ENCODE measurements at places on chromosomes 2 and 18.
A peak's percentile ranks its signal among the peaks of the same experiment; 100 is the strongest.

- no peak for DNase-seq
Observed at GRCh38 chr18:48042431-48042830, 112.0 kb upstream of the SMAD2 start.

DNA sequence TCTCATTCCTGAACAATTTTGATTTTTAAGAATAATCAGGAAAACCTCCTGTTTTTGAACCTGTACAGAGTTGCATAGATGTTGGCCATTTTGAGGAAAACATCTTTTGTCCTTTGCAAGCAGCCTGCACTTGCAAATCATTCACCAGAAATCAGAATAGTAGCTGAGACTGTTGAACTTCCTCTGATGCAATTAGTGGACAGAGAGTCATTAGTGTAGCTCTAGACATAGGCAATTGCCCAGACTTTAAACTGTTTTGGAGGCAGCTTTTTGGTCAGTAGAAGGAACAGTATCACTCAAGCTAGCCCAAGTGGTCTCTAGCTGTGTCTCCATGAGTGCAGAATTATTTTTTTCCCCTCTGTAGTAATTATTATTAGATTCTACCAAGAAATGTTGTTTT lies 326.1 kb downstream of the PIK3C3 start:
- no peak for DNase-seq

GRCh38 chr2:236809716-236810115 lies 240.1 kb downstream of the ACKR3 start:
- no peak for DNase-seq

DNA sequence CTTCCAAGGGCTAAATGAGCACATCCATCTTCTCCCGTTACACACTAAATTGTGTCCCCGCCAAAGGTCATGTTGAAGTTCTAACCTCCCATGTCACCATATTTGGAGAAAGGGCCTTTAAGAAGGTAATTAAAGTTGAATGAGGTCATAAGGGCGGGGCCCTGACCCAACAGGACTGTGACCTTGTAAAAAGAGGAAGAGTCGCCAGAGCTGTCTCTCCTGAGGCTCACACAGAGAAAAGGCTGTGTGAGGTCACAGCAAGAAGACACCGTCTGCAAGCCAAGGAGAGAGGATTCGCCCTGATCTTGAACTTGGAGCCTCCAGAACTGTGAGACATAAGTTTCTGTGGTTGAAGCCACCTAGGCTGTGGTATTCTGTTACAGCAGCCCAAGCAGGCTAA lies 24.1 kb downstream of the TRABD2A start:
- DNase-seq: no peak

GRCh38 chr2:56132138-56132537 lies 51.7 kb upstream of the CCDC85A start:
- DNase-seq: no peak

GRCh38 chr18:658001-658946 lies 821 bp downstream of the TYMS start:
- DNase-seq: no peak

DNA sequence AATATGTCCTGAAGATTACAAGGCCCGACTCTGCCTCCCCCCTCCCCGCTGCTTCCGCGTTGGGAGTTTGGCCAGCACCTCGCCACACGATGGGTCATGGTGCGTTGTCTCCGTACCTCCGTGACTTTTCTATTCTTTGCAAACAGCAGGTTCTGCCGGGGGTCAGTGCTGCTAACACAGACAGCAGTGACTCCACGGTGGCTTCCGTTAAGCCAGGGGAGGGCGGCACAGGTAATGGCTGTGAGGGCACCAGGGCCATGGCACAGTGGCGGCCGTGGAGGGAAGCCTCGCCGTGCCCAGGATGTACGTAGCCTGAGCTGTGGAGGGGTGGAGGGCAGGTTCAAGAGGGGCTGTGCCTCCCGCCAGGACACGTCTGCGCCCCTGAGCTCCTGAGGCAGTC lies 115.5 kb downstream of the NFATC1 start:
- DNase-seq: peak; percentile 2

DNA sequence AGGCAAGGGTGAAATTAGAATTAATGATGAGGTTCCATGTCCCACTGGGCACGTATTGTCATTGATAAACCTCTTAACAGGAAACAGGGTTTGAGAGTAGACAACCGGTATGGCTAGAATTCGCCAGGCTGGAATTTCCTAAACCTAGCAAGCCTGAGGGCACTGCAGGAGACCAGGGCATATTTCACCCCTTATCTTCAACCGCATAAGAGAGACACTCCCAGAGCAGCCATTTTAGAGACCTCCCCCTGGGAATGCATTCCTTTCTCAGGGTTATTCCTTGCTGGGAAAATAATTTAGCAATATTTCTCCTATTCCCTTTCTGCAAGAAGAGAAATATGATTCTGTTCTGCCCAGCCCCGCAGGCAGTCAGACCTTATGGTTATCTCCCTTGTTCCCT lies 334.6 kb upstream of the LYPD1 start:
- no peak for DNase-seq

DNA sequence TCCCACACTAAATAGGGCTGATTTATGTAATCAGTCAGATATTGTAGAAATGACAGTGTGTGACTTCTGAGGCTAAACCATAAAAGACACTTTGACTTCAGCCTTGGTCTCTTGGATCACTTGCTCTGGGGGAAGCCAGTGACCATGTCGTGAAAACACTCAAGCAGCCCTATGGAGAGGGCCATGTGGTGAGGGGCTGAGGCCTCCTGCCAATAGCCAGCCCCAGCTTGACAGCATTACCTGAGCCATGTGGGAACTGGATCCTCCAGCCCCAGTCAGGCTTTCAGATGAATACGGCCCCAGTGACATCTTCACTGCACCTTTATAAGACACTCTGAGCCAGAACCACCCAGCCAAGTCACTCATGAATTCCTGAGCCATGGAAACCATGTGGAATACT lies 20.8 kb downstream of the TNS1 start:
- DNase-seq: no peak

- DNase-seq: no peak
Observed at GRCh38 chr2:137367361-137367760, 596.9 kb upstream of the HNMT start.

- no peak for DNase-seq
Observed at GRCh38 chr2:197416268-197416667, 18.6 kb downstream of the SF3B1 start.

DNA sequence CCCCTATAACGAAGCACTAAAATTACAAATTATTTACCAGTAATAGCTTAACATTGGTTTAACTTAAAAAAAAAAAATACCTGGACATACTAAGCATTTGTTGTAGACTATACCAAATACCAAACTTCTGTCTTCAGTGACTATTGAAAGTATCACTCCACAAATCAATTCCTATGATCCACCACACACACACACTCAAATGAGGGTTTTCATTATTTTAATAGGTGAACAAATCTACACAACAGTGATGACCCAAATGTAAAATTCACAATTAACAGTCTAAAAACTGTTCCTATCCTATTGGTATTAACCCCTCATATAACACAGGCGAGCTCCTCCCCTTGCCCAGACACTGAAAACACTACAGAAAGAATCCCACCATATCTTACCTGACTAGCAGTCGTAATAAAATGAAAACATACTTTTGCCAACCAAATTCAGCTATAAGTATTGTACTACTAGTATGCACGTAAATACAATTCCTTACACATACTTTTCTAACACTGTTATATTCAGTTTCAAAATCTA lies 2.5 kb downstream of the SP3 start:
- no peak for DNase-seq

DNA sequence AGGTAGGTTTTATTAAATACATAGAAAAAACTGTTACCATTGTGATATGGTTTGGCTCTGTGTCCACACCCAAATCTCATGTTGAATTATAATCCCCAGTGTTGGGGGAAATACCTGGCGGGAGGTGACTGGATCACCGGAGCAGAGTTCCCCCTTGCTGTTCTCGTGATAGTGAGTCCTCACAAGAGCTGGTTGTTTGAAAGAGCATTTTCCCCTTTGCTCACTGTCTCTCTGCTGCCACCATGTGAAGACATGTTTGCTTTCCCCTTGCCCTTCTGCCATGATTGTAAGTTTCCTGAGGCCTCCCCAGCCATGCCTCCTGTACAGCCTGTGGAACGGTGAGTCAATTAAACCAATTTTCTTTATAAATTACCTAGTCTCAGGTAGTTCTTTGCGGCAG lies 352.7 kb upstream of the SLC39A10 start:
- no peak for DNase-seq

GRCh38 chr2:28209261-28209691 lies 183.4 kb upstream of the FOSL2 start:
- DNase-seq: no peak

- DNase-seq: no peak
Observed at GRCh38 chr2:164917296-164917903, 37.9 kb downstream of the SLC38A11 start.

DNA sequence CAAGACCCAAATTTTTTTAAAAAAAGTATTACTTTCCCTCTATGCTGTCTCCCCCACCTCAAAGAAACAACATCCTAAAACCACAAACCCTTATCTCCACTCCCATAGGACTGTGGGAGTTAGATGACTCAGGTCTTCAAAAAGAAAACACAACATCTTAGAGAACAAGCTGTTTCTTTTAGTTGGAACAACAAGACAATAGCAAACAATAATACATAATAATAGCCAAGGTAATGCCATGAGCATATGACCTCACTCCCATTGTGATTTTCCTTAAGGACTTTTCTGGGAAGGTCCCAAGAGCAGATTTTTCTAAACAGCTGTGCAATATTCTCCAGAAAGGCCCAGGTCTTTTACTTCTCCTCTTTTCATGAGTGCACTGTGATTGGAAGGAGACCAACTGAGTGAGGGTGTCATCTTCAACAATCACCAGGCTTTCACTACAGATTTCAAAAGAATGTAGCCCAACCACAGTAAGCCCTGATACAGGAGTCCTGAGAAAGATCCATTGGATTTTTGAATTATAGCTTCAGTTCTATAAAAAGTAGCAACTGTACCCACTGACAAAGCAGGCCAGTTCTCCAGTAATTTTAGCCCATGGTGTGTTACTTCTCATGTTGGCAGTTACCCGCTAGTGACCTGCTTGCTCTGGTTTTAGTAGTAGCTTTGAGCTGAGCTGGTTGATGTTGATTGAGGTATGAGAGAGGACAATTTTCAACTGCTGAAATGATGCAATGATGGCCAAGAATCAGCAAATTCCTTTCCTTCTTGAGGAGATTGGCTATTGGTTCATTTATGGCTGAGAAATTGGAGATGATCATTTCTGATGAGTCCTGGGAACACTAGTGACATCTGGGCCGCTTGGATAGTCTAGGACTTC lies 144.5 kb upstream of the TCF4 start:
- no peak for DNase-seq

- DNase-seq: no peak
Observed at GRCh38 chr18:13542520-13542847, 183.9 kb downstream of the FAM210A start.

GRCh38 chr2:36408198-36408703 lies 52.7 kb downstream of the CRIM1 start:
- DNase-seq: no peak

- DNase-seq: no peak
Observed at GRCh38 chr2:137237055-137237454, 471.7 kb downstream of the THSD7B start.

DNA sequence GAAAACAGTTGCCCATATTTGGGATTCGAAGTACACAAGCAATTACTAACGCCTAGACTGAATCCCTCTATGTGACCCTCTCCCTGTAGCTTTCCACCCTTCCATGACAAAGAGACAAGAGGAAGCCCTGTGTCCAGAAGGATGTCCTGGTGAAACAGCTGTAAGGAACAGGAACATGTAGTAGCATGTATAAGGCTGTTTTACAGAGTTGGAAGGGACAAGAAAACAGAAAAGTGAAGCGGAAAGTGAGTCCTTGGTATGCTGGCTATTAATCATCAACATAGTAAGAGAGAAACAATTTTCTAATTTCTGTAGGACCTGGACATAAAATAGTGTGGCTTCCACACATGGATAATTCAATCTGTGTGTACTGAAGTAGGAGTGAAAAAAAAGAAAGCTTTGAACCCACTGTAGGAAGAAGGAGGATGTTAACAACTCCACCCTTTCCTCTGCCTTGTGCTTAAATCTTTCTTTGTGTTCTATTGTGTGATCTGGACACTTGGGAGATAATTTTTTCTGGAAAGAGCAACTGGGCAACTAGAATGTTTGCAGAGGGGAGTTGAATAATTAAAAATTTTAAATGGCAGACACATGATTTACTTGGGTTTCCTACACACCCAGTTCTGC lies 162.3 kb upstream of the ZSWIM2 start:
- DNase-seq: no peak

- no peak for DNase-seq
Observed at GRCh38 chr2:47891369-47892337, 14.6 kb downstream of the FBXO11 start.

DNA sequence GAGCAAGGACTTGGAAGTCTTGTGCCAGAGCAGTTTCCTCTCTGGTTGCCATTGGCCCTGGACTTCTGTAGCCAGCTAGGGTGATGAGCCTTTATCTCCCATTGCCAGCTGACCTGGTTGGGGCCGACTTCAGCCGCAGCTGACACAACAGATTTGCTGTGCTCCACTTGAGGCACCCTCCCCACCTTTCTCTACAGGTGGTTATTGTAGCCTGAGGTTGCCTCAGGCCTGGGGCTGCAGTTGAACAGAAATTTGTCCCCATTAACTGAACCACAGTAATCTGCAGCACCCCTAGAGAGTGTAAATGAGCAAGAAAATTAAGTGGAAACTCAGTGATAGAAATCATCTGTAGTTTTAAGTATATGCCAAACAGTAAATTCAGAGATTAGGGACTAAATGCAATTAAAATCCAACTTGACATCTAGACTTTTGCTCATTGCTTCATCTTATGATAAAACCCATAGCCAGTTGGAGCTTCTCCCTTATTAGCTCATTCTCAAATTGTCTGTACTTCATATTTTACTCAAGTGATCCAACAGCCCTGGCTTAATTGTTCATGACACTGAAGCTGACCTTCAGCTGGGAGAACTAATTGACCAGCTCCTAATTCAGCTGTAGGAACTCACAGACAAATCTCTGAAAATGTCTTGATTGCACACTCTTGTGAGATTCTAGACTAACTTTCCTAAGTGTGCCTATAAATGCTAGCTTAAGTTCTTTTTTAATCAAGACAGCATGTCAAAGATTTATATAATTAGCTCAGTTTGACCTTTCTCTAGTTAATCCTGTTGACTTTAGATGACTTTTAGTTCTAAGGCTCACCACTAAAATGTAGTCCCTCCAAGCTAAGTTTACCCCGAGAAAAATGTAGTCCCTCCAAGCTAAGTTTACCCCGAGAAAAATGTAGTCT lies 48.9 kb downstream of the COPS8 start:
- no peak for DNase-seq

- no peak for DNase-seq
Observed at GRCh38 chr2:84493514-84493913, 22.8 kb upstream of the DNAH6 start.

- no peak for DNase-seq
Observed at GRCh38 chr2:167595839-167596471, 651.4 kb downstream of the STK39 start.

DNA sequence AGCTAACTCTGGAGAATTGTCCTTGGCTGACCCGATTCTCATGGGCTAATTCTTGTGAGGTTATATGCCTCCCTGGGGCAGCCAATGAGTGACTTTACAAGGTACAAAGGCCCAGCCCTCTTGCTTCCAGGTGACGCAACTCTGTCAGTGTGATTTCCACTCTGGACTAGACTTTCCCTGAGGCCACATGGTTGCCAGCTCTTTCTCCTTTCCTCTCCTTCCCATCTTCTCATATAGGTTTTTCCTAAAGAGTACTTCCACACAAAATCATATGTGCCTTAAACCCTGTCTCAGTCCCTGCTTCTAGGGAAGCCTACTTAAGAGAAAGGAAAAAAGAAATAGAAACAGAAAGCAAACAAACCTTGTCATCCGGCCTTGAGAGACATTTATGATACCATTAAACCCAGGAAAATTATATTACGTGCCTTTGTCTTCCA lies 226.2 kb upstream of the ZSWIM2 start:
- DNase-seq: no peak

- no peak for DNase-seq
Observed at GRCh38 chr2:63667132-63667700, 78.5 kb downstream of the MDH1 start.

All from activated gamma-delta T cell treated with Interleukin-2 at 50 U/mL for 16 hours (primary cell).